Substantia nigra (tissue), 51 donors: ENCODE measurements at places on chromosomes 3 and 15.

- no peak for DNase-seq
Observed at GRCh38 chr3:50322386-50323091, at the start of gene HYAL2. Gene HYAL2 (minus strand): TSS chr3:50322745. CDS start chr3:50320489, 2,256 bp downstream.

DNA sequence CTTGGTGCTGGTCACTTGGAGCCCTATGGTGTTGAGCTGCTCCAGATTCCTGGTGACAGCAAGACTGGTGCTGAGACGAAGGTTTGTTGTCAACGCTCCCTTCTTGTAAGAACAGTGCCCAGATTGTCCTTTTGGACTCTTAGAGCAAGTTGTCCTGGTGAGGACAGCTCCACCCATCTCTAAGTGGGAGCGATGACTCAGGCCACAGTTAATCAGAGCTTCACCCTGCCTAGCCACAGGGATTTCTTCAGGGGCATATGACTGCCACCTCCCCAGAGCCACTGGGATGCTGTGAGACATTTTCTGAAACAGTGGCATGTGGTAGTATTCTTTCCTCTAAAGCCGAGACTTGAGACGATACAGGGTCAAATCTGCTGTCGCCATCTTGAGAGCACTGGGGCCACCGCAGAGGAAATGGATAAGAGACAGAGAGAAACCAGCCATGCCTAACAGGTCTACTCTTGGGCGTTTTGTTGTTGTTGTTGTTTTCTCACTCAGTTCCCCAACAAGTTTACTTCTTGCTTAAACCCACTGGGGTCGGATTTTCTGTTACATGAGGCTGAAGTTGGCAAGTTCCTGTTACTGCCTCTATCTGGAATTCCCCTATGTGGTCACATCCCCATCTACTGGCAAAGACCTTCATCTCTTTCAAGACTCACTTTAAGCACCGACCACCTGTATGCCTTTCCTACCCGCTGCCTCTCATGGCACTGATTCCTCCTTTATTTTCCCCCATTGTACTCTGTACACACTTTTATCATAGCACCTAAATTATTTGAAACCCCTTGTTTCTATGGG lies 16.0 kb upstream of the PCOLCE2 start:
- DNase-seq = no peak

DNA sequence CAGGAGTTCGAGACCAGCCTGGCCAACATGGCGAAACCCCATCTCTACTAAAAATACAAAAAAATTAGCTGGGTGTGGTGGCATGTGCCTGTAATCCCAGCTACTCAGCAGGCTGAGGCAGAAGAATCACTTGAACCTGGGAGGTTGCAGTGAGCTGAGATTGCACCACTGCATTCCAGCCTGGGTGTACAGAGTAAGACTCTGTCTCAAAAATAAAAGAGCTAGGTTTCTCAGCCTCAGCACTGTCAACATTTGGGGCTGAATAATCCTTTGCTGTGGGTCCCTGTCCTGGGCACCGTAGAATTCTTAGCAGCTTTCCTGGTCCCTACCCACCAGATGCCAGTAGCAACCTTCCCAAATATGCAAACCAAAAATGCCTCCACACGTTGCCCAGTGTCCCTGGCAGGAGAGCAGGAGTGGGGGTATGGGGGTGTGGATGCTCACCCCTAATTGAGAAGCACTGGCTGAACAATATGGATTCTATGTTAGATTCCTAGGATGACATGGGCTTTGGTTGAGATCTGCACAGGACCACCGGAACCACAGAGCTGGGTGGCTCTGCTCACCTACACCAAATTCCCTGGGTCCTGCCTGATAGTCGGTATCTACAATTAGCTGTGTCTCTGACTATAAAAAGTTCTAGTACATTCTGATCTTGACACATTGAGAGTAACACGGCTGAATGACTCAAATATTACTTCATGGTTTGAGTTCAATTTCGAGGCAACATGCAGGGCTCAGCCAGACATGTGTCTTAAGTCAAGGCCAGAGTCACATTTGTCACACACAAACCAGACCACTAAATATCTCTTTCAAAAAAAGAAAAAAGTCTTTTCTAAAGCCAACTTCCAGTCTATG lies 577.0 kb upstream of the MDFIC2 start:
- no peak for DNase-seq

GRCh38 chr3:39166134-39166710 lies 12.8 kb upstream of the CSRNP1 start:
- DNase-seq = no peak

DNA sequence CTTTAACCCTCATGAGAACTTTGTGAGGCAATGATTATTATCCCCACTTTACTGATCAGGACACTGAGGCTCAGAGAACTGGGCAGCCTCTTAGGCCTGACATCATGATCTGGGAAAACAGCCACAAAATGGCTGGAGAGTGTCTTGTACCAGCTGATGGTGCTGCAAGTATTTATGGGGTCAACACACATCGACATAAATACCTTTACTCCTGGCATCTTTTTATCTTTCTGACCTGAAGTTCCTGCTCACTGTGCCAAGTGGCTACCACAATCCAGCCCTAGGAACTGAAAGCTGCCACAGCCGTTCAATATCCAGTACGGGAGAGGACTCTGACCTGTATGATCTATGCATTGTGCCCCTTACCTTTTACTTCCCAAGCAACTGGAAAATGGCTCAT lies 29.2 kb upstream of the MUC13 start:
- no peak for DNase-seq

GRCh38 chr3:47017504-47018268 lies 38.2 kb downstream of the NBEAL2 start:
- DNase-seq = no peak

GRCh38 chr15:73683777-73684580 lies at the start of gene CD276:
Gene CD276 (plus strand): TSS chr15:73684383. CDS start chr15:73699640, 15,257 bp downstream.
- peak; percentile 41 for DNase-seq
